Renal cortical epithelial cell (primary cell): ENCODE measurements at places on chromosomes 16 and 17. TPM values are rescaled to one million over a fixed set of nuclear protein-coding genes. Genes with fewer than 3 reads are reported as not detected.

DNA sequence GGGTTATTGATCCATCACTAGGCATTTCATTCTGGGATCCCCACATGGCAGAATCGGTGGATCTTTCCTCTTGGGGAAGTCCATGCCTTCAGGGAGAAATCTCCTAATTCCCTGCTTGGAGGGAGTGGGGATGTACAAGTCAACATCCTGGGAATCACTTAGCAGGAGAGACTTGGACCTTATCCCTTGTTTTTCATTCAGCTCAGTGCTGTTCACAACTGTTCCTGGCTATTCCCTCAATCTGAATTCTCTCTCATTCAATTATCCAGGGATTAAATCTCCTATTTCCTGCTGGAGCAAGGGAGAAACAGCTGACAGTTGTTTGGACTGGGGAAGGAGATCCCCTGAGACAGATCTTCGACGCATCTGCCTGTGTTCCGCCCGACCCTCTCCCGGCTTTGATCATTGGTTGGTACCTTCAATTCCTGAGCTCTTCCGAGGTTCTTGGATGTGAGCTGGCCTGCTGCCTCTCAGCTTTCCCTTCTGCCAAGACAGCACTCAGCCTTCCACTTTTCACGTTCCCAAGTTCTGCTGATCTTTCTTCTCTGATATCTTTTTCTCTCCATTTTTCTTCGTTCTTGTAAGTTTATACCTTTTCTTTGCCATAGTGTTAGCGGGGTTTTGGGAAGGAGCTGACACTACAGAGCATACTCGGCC, 115.4 kb upstream of the GNAO1 start:
- no peak for DNase-seq

DNA sequence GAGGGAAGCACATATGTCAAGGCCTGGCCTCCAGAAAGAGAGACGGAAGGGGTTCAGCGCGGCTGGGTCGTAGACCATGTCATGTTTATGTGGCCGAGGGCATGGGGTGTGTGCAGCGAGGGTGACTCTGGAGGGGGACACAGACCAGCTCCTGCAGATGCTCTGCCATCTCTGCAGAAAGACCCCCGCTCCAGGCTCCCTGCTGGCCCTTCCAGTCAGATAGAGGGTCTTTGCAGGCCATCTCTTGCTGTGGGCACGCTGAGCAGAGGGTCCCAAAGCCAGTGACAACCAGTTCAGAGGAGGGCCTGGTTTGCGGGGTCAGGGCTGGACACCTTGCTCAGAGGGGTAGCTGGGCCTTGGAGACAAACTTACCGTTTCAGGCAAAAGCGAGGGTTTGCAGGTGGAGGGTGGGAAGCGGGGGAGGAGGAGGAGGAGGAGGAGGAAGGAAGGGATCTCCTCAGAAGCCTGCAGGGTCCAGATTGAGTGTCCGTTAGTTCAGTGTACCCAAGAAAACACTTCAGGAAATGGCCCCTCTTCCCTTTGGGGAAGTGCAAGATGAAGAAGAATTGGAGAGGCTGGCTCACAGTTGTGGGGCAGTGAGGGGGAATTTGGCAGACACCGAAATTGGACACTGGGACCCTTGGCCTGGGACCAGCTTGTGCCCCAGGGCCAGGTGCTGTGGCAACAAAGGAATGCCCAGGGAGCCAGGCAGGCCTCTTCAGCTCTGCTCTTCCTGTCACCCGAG, 102.8 kb downstream of the CMIP start:
- no peak for DNase-seq

DNA sequence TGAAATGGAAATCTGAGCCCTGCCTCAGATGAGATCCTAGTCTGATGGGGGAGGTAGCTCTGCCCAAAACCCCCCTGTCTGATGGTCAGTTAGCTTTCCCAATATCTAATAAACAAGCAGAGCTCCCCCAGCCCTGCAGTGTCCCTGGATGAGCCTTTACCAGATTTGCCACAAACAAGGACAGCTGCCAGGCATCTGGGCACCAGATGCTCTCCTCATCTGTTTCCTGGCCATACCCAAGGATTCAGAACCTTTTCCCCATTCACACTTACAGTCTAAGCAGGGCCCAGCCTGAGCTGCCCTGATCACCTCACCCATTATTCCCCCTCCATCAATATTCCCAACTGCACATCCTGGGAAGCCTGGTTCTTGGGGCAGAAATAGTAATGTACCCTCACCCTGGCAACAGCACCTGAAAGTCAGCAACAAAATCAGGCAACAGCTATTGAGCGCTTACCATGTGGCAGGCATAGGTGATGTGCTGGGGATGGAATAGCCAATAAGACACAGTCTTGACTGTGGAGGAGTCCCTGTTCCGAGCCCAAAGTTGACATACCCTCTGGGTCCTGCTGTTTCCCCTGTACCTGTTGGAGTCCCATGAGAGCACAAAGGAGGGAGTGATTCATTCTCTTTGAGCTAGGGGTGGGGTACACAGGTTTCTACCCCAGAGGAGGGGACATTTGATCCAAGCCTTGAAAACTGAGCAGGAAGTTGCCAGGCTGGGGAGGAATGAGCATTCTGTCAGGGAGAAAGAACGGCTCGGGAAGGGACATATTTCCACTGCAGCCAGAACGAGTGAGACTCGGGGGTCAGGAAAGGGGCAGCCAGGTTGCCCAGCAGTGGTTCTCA, 147.4 kb downstream of the TMEM132E start:
- no peak for DNase-seq

DNA sequence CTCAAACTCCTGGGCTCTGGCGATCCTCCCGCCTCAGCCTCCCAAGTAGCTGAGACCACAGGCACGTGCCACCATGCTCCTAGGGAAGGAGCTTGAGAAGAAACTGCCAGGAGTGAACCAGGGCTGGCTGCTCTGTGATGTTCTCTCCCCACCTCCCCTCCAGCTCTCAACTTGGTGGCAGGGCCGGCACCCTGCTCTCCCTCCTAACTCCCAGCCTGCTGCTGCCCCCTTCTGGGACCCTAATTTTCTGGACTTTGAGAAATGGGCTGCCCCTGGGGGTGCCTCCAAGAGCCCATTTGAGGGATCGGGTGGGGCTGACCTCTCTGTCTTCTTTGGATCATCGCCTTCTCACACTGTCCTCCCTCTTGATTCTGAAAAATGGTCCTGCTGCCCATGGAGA, 14.9 kb upstream of the STAT3 start:
- no peak for DNase-seq

DNA sequence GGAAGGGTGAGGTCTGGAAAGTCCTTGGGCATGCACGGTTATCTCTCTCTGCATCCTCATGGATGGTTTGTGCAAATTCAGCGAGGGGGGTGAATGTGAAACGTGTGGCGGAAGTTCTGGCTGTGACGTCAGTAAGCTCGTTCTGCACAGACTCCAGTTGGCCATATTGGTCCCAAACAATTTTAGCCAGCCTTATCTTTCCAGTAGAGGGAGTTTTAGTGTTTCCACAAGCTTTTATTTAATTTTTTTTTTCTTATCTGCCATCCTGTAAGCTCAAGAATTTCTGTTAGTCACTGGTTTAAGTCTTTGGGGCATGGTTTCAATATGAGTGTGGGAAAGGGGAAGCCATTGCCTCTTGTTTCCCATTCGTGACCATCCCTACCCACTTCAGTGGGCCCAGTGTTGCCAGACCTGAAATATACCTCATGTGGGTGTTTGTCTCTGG, 39.0 kb downstream of the HLF start:
- no peak for DNase-seq

DNA sequence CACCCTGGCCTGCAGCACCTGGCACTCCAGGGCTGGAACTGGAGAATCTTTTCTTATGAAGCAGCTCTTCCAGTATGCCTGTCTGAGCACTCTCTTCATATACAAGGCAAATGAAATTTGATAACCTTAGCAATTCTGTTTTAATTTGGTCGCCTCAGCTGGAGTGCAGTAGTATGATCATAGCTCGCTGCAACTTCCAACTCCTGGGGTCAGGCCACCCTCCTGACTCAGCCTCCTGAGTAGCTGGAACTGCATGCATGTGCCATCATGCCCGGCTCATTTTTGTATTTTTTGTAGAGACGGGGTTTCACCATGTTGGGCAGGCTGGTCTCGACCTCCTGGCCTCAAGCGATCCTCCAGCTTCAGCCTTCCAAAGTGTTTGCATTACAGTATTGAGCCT, 140.8 kb upstream of the CHMP6 start:
- DNase-seq: no peak

DNA sequence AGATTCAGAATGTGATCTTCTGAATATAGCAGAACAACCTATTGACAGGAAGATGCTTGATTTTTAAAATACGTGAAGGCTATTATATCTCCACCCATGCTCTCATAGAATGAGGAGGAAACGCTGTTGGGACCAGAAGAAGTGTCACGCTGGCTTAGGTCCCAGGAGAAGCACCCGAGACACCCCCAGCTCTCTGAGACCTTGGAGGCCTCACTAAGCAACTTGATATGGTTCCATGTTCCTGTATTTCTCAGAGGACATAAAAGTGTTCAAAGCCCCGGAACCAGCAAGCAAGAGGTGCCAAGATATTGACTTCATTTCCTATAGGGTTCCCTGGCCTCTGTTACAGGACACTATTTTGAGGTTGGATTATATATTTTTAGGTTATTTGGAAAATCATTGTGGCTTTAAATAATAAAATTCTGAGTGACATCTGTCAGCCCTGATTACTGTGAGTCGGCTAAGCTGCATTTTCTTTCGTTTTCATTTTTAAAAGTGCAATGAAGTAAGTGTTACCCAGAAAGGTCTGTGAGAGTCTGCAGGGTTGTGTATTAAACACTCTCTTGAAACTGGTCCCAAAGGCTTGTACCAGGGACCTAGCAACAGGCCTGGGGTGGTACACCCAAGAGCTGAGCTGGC, 400.0 kb downstream of the SOX9 start:
- no peak for DNase-seq

GRCh38 chr16:62135911-62136310, 99.7 kb upstream of the CDH8 start:
- peak; percentile 89 for DNase-seq

- DNase-seq: no peak
Measured at GRCh38 chr17:58899191-58899590, 143.5 kb downstream of the PPM1E start.

GRCh38 chr16:54748611-54749190, 182.0 kb upstream of the IRX5 start:
- DNase-seq: no peak

DNA sequence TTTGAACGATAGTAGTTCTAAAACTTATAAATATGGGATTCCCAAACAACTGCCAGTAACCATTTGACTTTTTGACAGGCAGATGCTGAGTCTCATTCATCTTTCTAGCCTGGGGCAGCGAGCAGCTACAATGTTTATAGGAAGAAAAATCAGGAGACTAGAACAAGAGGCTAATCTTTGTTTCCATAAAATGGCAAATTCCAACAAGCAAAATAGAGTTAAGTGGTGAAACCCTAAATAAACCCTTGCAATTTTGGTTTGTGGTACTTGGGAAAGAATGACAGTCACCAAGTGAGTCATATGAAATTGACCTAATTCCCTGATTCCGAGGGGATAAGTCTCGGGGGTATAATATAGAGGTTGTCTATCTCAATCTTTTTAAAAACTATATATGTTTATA, 27.3 kb upstream of the HS3ST2 start:
- DNase-seq: no peak

DNA sequence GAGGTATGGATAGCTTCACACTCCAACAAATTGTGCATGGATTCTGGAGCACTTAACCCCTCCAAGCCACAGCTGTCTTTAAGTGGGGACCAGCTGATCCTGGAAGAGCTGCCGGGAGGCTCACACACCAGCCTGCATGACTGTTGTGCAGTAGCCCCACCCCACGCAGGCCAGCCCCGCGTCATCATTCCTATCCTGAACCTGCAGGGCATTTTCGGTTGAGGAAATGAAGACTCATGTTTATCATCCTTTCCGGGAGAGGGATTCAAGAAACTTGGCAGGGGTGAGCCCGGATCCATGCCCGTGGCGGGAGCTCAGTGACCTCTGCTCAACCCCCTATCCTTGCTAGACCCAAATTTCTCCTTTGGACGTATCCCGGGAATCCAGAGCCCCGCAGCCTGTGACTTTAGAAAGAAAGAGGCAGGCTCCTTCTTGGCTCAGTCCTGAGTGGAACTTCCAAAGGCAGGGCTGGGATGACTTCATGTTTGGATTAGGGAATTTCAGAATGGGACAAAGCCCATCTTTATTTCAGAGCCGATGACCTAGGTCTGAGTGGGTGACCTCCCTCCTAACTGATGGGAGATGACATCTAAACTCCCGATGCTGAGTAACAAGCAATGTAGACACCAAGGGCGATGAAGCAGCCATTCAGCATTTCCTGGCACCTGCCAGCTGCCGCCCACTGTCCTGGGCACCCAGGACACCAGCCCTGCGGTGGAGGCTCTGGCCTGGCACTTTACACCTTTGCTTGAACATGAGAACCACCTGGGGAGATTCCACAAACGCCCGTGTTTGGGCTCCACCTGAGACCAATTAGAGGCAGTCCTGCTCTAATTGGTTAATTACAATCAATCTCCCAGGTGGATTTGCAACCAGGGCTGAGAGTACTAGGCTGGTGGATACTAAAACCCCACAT, 43.3 kb upstream of the CMIP start:
- DNase-seq: peak; percentile 13

- DNase-seq: no peak
Measured at GRCh38 chr16:86814256-86814655, 235.9 kb downstream of the FOXL1 start.

- DNase-seq: no peak
Measured at GRCh38 chr16:51713502-51713901, 562.4 kb upstream of the SALL1 start.

Gene ZG16
- total RNA-seq: not detected in 2 replicates

Gene VPS9D1
- 7.1 and 12.6 TPM in 2 replicates for total RNA-seq

Gene CHMP6
- total RNA-seq: 9.4 and 17.5 TPM in 2 replicates

Gene ASB16
- not detected in 2 replicates for total RNA-seq

Gene SLFN12L
- 0.05 TPM in 1 of 2 replicates, not detected in the other for total RNA-seq

Gene TNFRSF13B
- not detected in 2 replicates for total RNA-seq
